Activated naive CD8-positive, alpha-beta T cell treated with anti-CD3 and anti-CD28 coated beads, Interleukin-2, amount 50 U/mL, for 16 hours (primary cell): ENCODE measurements at places on chromosomes 7 and 10.

- no peak for DNase-seq
Observed at GRCh38 chr7:7686811-7687508, 31.4 kb downstream of the RPA3 start.

GRCh38 chr7:23357190-23358093 is 58.3 kb downstream of the MALSU1 start:
- DNase-seq: no peak

- DNase-seq: no peak
Observed at GRCh38 chr7:91293136-91293535, 28.9 kb downstream of the FZD1 start.

DNA sequence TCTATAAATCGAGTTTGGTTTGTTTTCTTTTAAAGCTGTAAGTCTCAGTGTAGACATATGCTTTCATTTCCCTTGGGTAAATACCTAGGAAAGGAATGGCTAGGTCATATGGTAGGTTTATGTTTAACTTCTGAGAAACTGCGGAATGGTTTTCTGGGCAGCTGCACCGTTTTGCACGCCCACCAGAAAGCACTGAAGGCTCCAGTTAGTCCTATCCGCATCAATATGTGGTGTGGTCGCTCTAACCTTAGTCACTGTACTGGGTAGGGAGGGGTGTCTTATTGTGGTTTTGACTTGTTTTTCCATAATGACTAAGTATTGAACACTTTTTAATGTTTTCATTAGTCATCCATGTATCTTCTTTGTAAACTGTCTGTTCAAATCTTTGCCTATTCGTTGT is 279.5 kb upstream of the AKR1E2 start:
- no peak for DNase-seq

DNA sequence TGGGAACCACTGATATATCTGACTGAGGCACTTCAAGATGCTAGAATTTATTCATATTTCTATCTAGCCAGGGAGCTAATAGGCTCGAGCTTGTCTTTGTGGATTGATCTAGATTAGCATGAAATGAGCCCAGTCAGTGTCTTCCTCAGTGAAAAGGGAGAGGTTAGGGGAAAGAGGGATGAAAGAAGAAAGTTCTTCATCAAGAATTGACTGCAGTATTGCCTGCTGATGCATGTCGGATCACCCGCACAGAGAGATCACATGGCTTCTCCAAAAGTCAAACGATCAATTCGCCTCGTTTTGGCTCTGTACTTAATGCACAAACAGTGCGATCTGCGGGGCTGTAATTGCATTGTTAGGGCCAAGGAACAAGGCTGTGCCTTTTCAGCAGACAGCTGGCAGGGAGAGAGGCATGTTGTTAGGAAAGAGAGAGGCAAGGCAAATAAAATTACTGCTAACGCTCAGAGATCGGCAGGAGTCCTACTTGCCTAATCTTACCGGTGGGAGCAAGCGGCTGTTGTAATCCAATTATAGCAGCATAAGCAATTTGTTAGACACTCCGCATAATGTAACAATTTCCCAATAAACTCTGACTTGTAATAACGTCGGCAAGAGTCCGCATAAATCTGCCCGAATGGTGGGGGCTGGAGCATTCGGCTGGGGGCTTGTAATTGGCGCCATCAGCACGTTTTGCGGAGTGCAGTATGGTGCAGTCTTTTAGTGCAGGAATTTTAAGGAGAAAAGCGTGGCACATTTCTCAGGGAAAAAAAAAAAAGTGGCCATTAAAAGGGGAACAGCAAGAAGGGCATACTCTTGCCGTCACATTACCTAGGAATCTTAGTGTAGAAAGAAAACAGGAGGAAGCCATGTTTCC is 102.1 kb downstream of the POLL start:
- no peak for DNase-seq

- DNase-seq: no peak
Observed at GRCh38 chr7:106749165-106749564, 88.2 kb upstream of the CCDC71L start.

DNA sequence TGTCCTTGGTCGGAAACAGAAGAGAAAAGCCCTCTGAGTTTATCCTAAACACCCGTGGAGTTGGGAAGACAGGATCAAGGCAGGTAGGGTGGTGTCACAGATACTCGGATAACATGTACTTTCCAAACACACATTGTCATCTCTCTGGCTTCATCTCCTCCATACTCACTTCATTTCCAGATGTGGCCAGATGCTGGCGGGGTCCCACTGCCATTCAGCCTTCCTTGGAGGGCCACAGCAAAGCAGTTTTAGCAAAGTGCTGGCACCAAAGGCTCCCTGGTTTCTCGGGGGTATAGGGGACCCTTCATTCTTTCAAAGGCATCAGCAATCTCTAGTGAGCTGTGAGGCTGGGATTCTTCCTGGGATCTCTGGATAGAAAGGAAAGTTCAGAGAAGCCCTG is 539.5 kb downstream of the TCERG1L start:
- DNase-seq: no peak
